ENCODE measurements at places on chromosomes 2 and 18.
A peak's percentile ranks its signal among the peaks of the same experiment; 100 is the strongest.

GRCh38 chr2:144858211-144858610 is 338.3 kb upstream of the ZEB2 start:
- DNase-seq, result no peak

GRCh38 chr2:22893761-22894517 is 491.0 kb upstream of the KLHL29 start:
- no peak for DNase-seq

DNA sequence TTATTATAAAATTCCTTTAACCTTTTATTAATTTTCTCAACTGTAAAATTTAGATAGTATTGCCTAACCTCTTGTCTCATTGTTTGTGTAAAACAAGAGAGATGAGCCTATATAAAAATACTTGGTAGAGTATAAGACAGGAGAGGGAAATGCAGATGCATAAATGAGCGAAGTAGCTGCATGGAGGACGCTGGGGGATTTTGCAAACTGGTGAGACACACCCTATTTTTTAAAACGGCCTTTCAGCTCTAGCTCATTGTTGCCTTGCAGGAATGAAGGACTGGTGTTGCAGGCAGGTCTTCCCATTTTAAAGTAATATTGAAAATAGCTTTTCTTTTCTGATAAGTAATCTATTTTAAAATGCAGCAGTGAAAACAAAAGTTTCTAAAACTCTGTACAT is 435.3 kb upstream of the HNRNPA3 start:
- DNase-seq, result no peak

- no peak for DNase-seq
Measured at GRCh38 chr2:61016392-61017002, 1.0 kb upstream of the PEX13 start.

- peak; percentile 70 for DNase-seq
Measured at GRCh38 chr2:101125374-101125773, 25.8 kb downstream of the TBC1D8 start.

DNA sequence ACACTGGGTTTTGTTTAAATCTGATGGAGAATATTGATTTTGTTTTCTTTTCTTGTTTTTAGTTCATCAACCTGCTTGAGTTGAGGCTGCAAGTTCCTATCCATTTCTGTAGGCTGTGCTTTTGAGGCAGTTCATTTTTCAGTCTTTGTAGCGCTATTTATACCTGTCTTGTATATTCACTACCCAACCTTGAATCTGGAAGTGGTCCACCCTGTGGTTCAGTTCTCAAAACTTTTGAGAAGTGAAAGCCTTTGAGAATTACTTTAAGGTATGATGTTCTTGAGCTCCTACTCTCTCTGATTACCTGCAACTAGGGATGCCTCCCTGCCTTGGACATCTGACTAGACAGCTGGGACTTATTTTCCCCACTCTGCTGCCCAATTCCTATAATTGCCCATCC is 53.5 kb upstream of the KCNE4 start:
- DNase-seq, result no peak

- DNase-seq, result no peak
Measured at GRCh38 chr2:1726558-1726957, 17.8 kb downstream of the PXDN start.

DNA sequence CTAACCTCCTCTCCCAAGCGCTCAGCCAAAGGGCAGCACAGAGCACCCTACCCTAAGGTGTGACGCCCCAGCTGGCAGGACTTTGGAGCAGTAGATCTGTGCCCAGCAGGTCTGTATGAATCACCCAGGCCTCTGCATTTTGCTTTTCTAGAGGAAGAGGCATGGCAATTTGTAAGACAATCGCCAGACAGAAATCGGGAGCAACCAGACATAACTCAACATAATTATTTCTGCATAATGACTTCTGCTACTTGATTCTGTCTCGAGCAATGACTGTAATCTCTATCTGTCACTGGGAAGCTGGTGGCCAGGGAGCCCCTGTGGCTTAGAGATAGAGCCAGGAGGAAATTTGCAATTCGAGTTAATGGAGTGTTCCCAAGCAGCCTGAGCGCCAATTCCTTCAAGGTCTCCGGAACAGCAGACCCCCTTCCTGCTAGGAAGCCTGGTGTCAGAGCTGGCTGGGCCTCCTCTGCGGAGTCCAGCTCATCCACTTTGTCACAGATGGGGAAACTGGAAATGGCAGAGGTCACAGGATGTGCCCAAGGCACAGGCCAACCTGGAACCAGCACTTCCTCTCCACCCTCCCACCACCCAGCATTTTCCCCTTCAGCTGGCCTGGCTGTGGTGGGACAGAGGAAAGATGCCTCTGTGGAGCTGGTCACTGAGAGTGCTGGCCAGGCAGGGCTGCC is 55.0 kb downstream of the ODC1 start:
- no peak for DNase-seq

- peak; percentile 89 for DNase-seq
Measured at GRCh38 chr2:85132834-85133637, at the start of gene TCF7L1. Gene TCF7L1 (plus strand): TSS chr2:85133392. CDS start chr2:85133685, 293 bp downstream.

DNA sequence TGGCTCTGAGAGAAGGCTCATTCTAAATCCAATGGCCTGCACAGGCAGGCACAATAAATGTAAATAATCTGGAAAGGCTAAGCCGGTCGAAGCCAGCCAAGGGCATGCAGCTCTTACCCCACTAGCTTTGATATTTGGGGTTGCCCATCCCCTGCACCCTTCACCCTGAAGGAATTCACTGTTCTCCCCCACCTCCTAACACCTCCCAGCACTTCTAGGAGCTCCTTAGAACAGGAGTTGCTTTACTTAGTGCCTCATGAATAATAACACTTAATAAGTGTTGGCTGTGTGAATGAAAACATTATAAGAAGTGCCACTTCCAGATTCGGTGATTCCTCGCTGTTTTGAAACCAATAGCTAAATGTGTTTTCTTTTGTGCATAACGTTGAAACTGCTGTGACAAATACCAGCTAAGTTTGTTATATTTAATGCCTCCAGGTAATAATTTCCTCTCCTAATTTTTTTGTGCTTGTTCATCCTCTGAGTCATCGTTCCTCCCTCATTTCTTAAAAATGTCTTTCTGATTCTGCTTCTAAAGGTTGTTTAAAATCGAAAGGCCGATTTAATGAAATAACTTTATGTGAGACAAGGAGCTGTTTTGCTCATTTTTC is 458.8 kb downstream of the METTL4 start:
- DNase-seq, result peak; percentile 21

DNA sequence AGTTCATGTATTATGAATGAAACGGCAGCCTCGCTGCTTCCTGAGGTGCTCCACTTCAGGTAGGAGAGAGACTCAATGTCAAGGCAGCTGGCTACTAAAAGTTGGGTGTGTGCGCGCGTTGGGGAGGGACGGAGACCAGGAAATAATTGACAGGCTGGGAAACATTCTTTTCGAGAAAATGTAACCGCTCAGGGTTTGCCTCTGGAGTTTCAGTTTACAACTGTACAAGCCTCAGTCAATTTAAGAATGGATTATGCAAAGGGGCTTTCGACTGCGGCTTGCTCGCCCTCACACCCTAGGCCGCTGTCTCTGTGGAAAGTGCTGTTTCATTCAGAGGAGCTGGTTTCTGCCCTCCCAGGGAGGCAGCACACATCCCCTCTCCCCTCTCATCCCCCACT is 4.4 kb upstream of the SPRED2 start:
- peak; percentile 75 for DNase-seq

GRCh38 chr2:203812294-203813221 is 55.0 kb upstream of the CTLA4 start:
- DNase-seq, result no peak

DNA sequence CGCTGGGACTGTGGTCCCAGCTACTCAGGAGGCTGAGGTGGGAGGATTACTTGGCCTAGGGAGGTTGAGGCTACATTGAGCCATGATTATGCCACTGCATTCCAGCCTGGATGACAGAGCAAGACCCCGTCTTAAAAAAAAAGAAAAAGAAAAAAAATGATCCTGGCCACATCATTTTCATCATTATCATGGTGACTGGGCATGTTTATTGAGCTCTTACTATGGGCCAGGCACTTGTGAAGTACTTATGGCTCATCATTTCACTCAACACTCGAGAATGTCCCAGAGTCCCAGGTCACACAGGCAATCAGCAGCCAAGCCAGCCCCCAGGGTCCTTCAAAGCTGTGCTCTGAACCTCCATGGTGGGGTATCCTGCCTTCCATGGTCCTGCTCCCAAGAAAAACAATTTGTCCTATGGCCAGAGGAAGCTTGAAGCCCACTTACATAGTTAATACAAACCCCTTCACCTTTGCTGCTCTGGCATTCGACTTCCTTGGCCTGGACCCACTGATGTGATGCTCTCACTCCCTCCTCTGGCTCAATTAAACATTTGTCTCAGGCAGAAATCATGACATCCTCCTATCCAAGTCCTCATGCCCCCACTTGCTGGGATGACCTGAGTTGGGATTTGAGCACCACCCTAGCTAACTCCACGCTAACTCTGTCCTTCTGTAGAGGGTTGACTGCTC is 3.8 kb upstream of the CNNM4 start:
- DNase-seq, result no peak

DNA sequence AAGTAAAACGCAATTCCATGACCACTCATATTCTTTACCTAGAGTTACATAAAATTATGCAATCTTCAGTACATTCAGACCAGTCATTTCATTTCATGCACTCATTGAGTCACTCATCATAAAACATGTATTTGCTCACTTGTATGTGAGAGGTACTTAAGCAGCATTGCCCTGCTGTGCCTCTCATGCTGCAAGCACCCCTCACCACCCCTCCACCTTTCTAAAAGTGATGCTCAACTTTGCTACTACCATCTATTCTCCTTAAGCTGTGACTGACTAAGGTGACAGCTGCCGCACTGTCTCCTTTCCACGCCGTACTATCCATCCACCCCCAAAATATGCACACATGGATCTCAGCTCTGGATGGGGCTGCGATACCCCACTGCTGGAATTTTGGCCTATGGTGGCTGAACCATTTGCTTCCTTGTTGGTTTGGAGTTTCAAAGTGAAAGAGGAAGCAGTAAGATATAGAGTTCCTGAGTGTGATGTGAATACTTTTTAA is 7.2 kb downstream of the ARHGAP25 start:
- peak; percentile 33 for DNase-seq

Measured in iris pigment epithelial cell (primary cell).